ENCODE measurements at places on chromosomes 6 and 20.

GRCh38 chr6:43897571-43898302 is 127.7 kb downstream of the VEGFA start:
- DNase-seq = no peak

DNA sequence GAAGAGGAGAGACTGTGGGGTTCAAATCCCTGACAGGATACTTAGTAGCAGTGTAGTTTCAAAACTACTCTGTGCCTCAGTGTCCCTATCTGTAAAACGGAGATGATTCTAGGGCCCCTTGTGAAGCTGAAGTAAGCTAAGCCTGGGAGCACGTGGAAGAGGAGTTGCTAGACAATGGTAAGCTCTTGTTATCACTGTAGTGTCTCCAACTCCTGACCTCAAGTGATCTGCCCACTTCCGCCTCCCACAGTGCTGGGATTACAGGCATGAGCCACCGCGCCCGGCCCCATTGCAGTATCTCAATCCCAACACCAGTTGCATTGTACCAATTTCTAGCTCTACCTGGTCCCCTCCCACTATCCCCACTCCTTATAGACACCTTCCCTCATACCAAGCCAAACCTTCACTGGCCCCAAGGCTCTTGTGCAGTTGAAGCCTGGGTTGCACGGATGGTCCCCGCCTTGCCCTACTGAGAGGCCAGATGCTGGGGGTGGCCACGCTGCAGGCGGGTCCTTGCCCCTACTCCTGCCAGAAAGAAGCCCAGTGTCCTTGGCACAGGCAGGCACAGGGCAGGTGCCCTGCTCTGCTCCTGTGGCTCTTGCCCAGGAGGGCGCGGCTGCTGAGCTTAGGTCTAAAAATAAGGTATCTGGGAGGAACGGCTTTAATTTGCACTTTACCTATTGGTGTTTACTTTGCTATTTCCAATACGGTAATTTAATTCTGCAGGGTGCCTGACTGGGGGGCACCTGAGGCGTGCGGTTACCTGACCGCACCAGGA is 118.1 kb downstream of the VEGFA start:
- DNase-seq = no peak

DNA sequence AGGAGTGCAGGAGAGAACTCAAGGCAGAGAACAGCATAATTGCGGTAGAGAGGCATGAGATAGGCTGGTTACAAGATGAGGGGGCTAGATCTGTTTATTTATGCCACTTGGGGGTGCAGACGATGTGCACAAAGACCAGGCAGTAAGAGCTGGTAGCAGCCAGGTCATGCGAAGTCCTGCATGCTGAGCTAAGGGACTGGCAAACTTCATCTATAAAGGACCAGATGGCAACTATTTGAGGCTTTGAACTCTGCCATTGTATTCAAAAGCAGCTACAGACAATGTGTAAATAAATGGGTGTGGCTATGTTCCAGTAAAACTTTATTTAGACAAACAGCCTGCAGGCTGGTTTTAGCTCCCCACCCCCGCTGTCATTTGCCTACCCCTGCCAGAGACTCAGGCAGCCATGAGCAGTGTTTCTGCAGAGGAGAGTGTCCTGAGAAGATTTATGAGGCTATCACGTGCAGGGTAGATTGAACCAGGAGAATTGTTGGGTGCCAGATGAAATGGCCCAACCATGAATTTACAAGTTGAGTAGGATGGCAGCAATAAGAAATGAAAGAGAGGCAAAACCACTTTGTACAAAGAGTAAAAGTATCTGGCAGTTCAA is 253.4 kb upstream of the MOCS1 start:
- DNase-seq = no peak

DNA sequence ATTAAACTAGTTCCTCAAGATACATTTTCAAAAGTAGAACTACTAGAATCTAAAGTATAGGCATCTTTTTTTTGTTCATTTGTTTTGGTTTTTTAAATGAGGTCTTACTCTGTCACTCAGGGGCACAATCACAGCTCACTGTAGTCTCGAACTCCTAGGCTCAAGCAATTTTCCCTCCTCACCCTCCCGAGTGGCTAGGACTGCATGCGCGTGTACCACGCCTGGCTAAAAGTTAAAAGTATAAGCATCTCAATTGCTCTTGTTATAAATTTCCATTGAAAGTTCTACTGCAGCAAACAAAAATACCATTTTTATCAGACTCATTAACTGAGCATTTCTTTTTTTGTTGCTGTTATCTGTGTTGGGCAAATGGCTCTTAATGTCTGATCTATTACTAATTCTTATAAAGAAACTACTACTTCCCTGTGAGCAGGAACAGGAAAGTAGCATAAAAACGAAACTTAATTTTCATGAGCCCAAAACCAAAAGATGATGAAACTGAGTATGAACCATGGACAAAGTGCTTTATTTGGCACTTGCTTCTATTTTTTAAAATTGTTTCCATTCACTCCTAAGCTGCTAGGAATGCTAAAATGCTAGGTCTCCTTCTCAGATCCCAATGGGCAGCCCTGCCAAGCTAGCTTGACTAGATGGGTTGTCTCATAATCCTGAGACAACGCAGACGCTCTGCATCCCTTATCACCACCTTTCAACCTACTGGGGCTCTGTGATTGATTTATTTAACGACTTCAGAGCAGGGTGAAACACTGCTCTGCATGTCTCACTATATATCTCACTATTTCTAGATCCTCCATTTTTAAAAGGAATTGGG is 36.9 kb downstream of the TRPC4AP start:
- DNase-seq = no peak

GRCh38 chr20:44015733-44016103 is 101.1 kb downstream of the TOX2 start:
- no peak for DNase-seq

GRCh38 chr6:127282184-127282583 is 15.5 kb downstream of the RNF146 start:
- no peak for DNase-seq

GRCh38 chr20:23928788-23929187 is 49.2 kb upstream of the CST5 start:
- no peak for DNase-seq

GRCh38 chr20:3101737-3102574 is 17.4 kb upstream of the AVP start:
- DNase-seq = no peak

DNA sequence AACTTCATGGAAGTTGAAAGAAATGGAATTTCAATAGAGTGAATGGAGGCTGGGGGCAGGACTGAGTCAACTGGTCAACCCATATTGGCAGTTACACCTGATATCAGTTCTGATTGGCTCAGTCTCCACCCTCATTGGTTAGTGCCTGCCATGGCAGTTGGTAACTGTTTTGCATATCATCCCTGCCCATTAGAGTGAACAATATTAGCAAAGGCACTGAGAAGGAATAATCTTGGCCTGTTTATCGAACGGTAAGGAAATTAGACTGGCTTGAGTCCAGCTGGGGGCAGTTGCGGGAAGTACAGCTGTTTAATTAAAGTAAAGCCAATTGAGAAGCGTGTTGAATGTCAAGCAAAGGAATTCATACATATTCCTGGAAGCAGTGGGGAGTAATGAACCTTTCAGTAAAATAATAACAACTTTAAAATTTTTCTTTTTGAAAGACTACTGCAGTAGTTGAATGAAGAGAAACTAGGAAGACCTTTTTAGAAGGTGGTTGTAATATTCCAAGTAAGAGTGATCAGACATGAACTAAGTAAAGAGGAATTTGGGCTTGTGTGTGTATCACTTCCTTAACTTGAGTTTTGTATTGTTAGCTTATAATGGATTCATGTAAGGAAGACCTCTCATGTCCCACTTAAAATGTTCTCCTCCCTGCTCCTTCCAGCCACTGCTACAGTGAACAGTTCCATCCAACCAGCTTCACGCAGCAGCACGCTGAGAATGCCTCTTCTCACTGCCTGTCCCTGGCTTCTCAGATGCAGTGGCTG is 17.2 kb upstream of the FAM50B start:
- no peak for DNase-seq

GRCh38 chr6:14121936-14122344 is 4.4 kb downstream of the CD83 start:
- DNase-seq = no peak

- no peak for DNase-seq
Measured at GRCh38 chr6:135046912-135047311, 7.7 kb downstream of the HBS1L start.

- no peak for DNase-seq
Measured at GRCh38 chr6:34508425-34508824, 42.5 kb downstream of the PACSIN1 start.

DNA sequence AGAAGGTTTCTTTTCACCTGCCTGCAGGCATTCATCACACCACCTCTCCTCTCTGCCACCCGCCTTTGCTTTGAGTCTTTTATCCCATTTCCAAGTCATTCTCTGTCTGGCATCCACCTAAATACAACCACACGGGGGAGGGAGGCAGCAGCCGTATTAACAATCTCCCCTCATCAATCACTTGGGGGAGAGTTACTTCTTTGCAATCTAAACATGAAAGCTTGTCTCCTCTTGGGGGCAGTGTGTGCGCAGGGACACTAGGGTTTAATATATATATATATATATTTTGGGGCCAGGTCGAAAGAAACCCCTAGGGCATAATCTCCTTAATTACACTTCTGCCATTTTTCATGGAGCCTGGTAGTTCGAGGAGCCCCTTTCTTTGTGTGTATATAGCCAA is 214.5 kb downstream of the TSHZ2 start:
- DNase-seq = no peak

- no peak for DNase-seq
Measured at GRCh38 chr6:117549611-117550010, 52.7 kb downstream of the GOPC start.

DNA sequence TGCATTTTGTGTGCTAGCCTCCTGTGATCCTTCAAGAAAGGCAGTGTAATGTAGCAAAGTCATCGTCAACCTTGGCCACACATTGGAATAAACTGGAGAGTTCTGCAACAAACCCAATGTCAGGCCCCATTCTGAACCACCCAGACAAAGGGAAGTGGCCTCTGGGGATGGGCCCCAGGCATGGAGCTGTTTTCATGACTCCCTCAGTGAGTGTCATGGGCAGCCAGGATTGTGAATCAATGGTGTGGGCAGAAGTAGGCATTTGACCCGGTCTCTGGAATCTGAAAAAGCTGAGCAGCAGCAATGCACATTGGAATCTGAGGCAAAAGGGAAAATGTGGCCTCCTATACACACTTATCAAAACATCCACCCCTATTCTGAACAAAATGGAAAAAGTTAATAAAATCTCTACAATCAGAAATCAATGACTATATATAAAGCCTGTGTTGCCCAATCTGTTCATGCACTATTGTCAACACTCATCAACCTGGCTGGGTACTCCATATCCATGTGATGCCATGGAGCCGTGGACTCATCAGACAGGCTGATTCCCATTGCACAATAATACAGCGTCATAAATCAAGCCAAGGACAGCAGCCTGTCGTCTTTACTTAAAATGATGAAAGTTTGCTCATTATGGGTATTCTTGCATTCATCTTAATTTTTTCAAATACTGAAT is 134.9 kb upstream of the STMND1 start:
- no peak for DNase-seq

- DNase-seq = no peak
Measured at GRCh38 chr6:169534039-169534421, 167.8 kb downstream of the WDR27 start.

DNA sequence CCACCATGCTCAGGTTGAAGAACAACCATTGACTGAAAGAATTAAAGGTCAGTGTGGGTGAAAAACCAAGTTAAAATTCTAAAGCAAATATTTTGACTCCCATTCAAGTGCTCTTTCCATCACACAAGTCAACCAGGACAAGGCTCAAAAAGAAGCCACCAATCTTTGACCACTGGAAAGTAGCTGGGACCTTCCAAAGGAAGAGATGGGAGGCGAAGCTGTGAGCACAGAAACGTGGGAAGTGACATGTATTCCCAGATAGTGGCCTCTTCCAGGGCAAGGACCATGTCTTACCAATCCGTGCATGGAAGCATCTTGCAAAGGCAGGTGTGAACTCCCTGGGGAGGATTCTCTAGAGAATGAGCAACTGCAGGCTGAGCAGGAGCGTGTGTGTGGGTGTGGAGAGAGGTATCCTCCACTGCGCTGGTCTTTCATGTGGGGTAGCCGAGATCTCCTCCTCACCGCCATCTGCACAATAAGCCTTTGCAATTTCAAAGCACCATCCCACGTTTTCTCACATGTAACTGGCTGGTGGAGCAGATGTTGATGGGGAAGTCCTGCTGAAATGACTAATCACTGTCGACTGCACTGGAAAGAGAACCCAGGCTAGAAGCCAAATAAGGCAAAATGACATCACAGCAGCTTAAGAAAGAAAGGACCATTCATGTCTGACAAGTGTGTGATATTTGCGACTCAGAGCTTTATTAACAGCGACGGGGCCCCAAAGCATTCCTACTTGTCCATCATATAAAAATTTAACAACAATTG is 189.4 kb upstream of the RREB1 start:
- DNase-seq = peak; percentile 22

DNA sequence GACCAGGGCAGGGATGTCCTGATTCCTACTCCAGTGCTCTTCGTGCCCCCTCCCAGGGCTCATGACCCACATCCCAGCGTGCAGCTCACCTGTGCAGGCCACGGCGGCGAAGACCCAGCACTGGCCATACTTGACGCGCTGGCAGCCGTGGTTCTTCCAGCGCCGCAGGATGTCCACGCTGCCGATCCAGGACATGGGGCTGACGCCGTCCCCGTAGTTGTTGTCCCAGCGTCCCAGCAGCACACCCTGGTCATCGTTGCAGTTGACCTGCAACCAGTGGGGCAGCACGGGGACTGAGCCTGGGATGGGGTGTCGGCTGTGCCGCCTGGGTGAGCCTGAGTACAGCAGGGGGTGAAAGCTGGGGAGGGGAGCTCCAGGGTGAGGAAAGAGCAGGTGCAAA is 18.4 kb downstream of the TGM2 start:
- DNase-seq = no peak

DNA sequence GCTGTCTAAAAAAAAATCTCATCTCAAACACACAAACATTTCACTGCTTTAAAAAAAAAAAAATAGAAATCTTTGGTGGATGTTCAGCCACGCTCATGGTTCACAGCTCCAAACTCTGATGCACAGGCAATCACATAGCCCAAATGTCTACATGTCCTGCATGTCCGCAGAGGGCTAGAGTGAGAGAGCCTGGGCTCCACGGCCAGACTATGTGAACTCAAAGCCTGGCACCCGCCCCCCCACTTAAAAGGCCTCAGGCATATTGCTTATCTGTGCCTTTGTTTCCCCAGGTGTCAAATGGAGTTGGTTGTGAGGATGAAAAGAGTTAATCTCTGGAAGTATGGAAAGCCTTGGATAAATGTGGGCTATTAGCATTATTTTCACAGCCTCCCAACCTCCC is 10.5 kb upstream of the PTGIS start:
- DNase-seq = no peak

DNA sequence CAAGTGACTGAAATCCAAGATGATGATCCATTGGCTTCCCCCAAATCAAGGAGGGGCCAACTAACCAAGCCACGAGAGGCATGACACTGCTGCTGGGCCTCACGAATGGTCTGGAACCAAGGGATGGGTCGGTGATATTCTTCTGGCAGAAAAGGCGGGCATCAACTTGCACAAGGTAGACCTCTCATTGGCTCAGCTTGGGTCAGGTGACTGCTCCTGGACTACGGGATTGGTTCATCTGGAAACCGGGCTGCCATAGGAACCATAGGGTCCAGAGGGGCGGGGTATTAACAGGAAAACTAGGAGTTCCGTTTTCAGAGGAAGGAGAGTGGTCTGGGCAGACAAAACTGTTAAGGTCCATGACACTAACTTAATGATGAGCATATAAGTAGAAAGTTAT is 100.9 kb downstream of the TFAP2C start:
- no peak for DNase-seq

Measured in GM04503 (cell line).